ENCODE measurements at places on chromosomes 4 and X.

GRCh38 chr4:37138019-37138653, 106.4 kb upstream of the NWD2 start:
- DNase-seq, result no peak

DNA sequence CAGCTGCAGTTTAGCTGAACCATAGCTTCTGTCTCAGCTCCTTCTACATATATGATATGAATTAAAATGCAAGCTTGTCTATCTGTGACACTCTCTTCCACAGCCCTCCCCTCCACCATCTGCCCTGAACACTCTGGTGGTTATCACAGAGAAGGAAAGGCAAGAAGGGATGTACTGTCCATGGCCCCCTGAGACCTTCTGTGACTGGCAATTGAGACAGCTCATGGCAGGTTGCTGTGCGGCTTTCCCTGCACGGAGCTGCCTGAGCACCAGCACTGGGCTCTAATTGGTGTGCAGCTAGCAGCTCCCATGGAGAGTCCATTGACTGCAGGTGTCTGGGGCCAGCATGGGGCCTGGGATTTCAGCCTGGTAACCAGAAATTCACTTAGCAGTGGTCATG, 109.8 kb upstream of the ANXA3 start:
- DNase-seq, result no peak

DNA sequence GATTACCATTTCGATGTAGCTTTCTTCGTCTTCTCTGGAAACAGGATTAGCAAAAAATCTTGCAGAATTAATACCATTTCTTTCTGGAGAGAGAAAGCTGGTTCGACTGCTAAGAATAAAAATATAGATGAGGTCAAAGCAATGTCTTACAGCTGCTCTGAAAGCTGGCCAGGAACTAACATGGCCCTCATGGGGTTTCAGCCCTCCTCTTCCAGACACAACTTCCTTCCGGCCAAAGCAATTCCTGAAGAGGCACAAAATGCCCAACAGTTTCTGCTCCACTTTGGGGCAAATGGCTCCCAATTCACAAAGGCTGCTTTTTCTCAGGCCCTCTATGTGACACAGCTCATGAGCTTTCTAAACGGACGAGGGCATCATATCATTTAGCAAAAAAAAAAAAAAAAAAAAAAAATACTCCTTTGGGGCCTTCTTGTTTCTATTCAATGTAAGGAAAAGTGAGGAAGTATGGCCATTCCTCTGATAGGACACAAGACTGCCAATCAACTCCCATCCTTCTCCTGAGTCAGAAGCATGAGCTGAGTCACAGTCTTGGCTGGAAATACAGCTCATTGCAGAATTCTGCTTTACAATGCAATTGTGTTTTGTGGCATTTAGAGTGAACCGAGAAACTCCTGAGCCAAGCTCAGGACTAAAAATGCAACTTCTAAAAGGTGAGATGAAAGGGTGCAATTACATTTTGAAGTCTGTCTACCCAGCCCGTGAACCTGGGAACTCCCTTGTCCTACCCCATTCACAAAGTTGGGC, 42.7 kb upstream of the CTAG2 start:
- no peak for DNase-seq

- DNase-seq, result no peak
Measured at GRCh38 chrX:45601052-45601451, 400.4 kb upstream of the DIPK2B start.

GRCh38 chrX:153635788-153636668, 11.0 kb upstream of the DUSP9 start:
- no peak for DNase-seq

- no peak for DNase-seq
Measured at GRCh38 chrX:25241461-25241860, 225.7 kb upstream of the ARX start.

DNA sequence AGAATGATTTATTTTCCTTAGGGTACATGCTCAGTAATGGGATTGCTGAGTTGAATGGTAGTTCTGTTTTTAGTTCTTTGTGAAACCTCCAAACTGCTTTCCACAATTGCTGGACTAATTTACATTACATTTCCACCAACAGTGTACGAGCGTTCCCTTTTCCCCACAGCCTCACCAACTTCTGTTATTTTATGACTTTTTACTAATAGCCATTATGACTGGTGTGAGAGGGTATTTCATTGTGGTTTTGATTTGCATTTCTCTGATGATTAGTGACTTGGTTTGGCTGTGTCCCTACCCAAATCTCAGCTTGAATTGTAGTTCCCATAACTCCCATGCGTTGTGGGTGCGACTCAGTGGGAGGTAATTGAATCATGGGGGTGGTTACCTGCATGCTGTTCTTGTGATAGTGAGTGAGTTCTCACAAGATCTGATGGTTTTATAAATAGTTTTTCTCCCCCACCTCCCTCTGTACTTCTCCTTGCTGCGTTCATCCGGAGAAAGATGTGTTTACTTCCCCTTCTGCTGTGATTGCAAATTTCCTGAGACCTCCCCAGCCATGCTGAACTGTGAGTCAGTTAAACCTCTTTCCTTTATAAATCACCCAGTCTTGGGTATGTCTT, 95.1 kb downstream of the GBA3 start:
- DNase-seq, result no peak

DNA sequence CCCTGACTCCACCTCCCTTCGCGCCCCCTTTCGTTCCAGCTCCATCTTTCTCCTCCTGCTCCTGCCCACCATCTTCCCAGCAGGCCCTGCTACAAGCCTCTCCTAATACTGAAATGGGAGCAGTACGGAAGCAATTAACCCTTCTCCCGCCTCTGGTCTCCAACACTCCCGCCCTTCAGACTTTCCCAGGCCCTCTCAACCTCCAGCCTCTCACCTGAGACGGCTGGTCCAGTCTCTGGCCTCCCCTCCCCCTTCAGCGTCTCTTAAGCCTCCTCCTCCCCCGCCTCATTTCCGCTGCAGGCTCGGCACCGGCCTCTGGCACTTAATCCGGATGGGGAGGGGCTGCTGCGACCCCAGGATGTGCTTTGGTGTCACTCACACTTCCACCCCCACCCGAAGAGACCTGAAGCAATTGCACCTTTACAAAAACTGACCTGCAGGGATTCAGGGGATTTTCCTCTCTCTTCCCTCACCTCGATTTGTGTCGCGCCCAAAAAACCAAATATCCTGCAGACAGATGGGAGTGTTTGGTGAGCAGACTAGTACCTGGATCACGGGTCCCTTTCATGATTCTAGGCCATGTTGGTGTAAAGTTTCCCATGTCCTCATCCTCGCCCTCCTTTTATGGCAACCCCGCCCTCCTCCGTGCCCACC, 657 bp downstream of the TCEAL8 start:
- DNase-seq, result no peak

Measured in stimulated activated CD4-positive, alpha-beta T cell treated with anti-CD3 and anti-CD28 coated beads, Interleukin-15, amount 100 ng/mL, for 1 hour (primary cell).